ENCODE measurements at places on chromosomes 4 and X.

GRCh38 chr4:26878794-26879391, 18.3 kb downstream of the STIM2 start:
- no peak for DNase-seq

DNA sequence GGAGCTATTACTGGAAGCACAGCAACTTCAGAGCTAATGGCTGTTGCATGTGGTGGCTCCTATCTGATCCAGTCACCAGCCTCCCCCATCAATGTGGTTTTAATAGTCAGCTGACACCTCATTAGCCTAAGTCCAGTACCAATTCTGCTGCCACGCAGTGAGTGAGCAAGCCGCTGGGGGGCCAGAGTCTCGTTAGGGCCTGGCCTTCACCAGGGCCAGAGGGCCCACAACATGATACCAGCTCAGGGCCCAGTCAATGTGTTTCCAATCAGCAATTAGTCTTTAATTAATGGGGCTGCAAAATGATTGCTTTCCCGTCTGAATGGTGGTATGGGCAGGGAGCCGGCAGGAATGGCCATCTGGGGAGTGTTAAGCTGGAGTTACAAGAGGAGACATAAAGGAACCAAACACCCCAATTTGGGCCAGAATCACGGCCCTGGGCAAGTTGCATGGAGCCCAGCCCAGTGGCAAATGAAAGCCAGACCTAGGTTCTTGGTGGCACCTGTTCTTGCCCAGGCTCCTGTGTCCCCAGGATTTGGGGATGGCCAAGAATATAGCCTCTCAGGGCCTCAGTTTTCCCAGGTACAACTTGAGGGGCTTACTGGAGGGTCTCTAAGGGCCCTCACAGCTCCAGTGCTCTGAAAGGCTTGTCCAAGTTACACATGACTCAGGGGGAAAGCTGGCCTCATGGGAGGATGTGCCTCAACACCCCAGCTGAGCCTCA, 119.2 kb downstream of the EFNB1 start:
- DNase-seq = no peak

DNA sequence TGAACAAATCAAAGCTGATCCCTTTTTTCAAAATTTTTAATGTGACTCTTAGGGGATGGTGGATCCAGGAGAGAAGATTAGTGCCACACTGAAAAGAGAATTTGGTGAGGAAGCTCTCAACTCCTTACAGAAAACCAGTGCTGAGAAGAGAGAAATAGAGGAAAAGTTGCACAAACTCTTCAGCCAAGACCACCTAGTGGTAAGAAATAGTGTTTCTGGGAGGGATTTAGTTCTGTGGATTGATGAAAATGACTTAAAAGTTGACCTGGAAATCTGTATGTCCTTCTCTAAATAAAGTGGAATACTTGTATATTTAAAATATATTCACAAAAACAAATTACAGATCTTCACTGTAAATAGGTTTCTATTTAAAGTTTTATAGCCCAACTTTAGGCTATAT, 29.2 kb downstream of the NUDT9 start:
- DNase-seq = no peak

DNA sequence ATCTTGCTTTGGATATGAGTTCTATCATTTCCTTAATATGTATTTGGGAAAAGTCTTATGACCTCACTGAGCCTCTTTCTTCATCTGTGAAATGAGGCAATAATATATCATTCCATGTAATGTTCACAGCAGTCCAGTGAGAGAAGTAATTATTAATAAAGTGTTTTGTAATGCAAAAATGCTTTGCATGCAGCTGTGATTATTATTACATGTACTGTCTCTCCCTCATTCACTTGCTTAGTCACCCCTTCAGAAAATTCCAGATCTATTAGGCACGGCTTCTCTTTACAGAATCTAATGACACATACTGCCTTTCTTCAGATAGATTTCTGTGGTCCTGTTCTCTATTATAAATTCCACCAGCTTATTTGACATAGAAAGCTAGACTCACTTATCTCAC, 53.5 kb upstream of the FGF13 start:
- no peak for DNase-seq

GRCh38 chr4:91037951-91038350, 910.8 kb downstream of the CCSER1 start:
- no peak for DNase-seq

GRCh38 chrX:31349515-31349914, 277.7 kb upstream of the FTHL17 start:
- no peak for DNase-seq

DNA sequence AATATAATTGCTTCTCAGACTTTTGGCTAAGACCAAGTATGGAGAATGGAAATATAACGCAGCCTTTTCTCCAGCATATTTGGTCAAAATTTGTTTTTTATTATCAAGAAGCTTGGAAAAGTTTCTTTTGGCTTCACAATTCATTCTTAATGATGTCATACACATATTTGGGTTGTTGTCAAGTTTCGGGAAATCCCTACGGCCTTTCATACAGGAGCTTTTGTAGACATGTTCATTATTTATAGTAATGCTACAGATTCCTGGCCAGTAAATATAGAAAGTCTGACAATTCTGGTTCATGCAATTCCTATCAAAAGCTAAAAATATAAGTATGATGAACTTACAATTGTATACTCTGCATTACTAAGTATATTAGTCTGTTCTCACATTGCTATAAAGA, 112.9 kb downstream of the IRF2 start:
- no peak for DNase-seq

GRCh38 chr4:19650903-19651864, 600.5 kb upstream of the SLIT2 start:
- DNase-seq = no peak

DNA sequence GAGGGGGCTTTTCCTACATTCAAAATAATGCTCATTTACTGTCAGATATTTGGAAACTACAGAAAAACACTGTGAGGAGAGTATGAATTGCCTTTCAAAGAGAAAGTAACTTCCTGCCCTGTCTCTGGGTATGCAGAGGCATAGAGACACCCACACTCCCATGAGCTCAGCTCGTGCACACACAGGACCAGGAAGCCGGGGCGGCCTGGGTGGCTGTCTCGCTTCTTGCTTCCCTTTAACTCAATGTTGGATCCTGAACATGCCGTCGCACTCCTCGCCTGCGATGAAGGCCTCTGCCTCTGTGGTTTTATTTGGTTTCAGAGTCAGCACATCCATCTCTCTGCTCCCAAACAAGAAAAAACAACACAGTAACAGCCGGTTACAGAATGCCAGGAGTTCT, 40.1 kb upstream of the GPR78 start:
- no peak for DNase-seq

DNA sequence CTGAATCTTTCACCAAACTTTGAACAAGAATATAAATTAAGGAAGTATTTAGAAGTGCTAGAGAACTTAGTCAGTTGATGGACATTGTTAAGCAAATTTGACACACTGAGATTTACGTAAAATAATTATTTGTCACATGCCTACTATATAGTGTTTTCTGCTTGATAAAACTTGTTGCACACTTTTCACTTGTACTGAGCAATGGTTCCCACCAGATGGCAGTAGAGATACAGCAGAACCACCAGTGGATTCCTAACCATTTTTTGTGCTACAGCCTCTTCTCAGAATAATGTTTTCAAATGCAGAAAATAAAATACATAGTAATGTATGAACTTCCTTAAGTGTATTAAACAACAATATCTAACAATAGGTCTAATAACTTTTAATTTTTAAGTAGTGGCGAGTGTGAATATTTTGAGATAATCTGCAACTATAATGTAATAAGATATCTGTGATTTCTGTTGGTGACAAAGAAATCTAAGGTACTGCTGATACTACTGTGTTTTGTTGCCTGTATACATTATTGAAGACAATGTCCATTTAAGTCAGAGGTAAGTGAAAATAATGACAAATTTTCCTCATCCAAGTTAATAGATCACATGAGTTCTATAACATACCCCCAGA, 81.2 kb downstream of the APOOL start:
- no peak for DNase-seq

DNA sequence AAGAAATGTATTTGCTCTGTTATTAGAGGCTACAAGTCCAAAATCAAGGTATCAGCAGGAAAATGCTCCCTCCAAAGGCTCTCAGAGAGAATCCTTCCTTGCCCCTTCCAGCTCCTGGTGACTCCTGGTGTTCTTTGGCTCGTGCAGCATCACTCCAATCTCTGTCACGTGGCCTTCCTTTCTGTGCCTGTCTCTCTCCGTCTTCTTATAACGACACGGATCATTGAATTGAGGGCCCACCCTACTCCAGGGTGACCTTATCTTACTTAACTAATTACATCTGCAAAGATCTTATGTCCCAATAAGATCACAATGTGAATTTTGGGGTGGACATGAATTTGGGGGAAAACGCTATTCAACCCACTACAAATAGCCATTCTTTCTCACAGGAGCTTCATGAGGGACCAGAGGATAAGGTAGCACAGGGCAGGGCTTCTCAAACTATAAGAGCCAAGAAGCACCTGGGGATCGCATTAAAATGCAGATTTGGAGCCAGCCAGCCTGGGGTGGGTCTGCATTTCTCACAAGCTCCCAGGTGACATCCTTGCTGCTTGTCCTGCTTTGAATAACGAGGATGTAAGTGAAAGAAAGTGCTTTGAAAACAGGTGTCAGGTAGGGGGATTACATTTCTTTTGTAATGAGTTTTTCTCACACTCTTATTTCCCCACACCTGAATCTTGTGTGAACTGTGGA, 41.9 kb upstream of the APLN start:
- DNase-seq = no peak

DNA sequence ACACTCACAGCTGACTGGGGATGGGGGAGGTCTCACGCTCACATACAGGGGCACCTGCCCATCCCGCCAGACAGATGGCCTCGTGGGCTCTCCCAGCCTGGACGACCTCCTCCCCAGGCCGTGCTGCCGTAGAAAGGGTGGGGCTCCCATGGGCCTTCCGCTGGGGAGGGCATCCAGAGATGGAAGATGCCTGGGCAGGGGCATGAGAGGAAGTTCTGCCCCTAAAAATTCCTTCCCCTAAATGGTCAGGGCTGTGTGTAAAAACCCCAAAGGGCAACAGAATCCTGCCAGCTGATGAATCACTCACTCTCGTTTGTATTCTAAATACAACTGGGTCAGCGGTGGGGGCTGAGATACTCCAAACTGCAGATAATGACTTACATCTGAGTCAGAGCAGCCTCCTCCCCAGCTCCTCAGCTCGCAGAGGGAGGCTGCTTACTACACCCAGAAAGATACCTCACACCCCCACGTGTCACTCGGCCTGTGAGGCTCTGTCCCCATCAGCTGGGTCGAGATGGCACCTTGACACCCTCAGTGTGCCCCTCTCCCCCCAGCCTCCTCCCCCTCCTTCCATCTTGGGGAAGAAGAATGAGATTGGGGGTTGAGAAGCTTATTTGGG, 10.1 kb downstream of the WDR1 start:
- peak; percentile 42 for DNase-seq

GRCh38 chr4:94084155-94084554, 123.5 kb upstream of the SMARCAD1 start:
- no peak for DNase-seq

DNA sequence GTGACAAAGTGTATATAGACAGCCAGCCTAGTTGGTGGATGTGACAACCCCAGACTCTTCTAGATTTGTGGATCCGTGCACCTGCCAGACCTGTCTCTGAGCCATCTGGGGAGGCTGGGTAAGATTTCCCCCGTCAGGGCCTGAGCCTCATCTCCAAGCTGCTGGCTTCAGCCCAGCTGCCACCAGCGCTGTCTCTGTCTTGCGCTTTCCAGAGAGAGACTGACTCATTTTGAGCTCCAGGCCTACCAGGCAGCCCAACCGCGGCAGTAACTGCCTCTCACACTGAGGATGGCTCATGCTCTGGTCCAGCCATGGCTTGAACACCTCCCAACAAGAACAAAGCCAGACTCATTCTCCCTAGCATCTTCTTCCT, 26.4 kb downstream of the NOP14 start:
- peak; percentile 83 for DNase-seq

- DNase-seq = no peak
These were observed 67.6 kb upstream of the DCLK2 start for GRCh38 chr4:150010525-150011126.

DNA sequence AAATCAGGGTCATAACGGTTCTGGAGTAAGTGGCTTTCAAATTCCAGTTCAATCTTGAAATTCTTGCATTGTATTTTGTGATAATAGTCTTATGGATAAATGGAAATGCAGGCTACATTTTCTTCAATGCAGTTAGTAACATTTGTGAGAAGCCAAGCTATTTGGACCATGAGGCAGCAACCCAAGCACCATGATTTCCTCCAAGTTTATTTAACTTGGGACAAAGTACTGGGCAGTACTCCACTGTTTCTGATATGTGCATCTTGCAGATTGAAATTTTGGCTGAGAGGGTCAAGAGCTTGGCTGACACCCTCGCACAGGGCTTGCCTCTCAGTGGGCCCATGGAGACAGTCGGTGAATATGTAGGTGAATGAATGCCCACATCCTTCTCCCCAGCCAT, 39.9 kb downstream of the CNGA2 start:
- DNase-seq = no peak

DNA sequence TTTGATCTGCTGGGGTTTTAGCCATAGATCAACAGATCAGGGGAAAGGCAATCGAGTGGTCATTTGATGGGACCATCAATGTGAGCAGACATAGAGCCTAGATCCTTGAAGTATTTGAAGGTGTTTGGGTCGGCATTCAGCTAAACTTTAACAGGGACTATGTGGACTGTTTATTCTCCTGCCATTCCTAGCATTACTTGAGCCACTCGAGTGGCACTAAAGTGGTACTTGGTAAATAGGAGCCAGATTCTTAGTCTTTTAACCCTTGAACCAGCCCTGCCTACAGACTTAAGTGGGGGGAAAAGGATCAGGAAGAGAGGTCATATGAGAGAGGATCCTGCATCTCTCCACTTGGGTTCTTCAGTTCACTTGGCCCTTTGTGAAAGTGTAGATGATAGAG, 3.8 kb downstream of the MSN start:
- DNase-seq = no peak

- DNase-seq = no peak
These were observed 43.5 kb downstream of the MID1 start for GRCh38 chrX:10576777-10577447.

DNA sequence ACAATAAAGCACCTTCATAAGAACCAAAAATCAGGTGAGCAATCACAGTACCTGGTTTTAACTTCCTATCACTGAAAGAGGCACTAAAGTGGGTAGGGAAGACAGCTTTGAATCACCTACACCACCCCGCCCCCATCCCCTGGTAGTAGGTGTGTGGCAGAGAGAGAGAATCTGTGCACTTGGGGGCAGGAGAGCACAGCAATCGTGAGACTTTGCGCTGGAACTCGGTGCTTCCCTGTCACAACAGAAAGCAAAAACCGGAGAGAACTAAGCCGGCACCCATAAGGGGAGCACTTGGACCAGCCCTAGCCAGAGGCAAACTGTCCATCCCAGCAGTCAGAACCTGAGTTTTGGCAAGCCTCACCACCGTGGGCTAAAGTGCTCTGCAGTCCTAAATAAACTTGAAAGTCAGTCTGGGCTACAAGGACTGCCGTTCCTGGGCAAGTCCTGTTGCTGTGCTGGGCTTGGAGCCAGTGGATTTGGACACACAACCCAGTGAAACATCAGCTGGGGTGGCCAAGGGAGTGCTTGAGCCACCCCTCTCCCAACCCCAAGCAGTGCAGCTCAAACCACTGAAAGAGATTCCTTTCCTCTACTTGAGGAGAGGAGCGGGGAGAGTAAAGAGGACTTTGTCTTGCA, 32.1 kb downstream of the NDUFB11 start:
- no peak for DNase-seq
